ENCODE measurements at places on chromosomes 2 and 18.

GRCh38 chr2:241379481-241380480 lies 23.7 kb downstream of the FARP2 start:
- DNase-seq, result peak; percentile 86

DNA sequence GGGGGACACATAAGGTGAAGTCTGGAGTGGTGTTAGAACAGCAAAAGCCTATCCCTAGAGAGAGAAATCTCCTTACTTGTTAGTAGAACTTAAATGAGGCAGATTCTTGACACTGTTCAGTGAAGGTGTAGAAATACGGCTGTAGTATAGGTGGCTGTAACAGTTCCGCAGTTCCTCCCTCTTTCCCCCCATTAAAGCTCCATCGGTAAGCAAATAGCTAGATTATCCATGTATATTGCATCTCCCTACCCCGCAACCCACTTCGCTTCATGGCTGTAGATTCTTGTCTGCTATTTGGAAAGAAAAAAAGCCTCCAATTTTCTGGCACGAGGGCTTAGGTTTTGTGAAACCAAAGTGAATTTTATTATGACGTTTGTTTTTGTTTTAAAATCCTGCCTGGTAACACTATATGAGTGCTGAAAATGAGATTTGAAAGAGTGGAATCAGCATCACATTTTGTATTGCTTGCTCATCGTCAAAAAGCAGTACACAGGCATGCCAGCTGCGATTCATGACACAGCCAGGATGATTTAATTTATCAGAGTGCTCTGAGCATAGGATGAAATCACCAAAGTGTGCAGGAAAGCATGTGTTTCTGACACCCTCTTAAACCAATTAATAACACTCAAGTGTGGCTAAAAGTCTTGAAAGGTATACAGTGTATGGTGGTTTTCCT lies 1.4 kb downstream of the FAM171B start:
- no peak for DNase-seq

DNA sequence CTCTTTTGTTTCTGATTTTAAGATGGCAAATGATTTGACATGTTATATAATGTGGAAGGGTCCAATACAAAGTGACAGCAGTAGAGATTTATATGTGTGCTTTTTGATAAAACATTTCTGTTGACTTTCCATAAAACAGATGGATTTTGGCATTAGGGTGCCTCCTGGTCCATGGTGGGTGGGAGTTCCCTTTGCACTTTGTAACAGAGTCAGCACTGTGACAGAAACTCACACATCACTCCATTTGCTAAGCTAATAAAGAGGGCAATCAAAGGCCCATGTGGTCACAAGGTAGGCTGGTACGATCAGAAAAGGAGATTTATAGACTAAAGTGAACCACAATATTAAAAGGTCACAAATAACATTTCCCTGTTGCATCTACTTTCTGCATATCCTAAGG lies 93.3 kb upstream of the NT5C1B start:
- DNase-seq, result no peak

- DNase-seq, result no peak
Measured at GRCh38 chr2:176514276-176514675, 245.0 kb downstream of the MTX2 start.

- DNase-seq, result no peak
Measured at GRCh38 chr2:114128263-114128662, 238.4 kb downstream of the ACTR3 start.

- no peak for DNase-seq
Measured at GRCh38 chr2:47096451-47096850, 58.7 kb downstream of the STPG4 start.

- no peak for DNase-seq
Measured at GRCh38 chr2:219028996-219029828, 12.1 kb downstream of the CFAP65 start.

GRCh38 chr2:170999654-171000053 lies 70.6 kb downstream of the GORASP2 start:
- no peak for DNase-seq

DNA sequence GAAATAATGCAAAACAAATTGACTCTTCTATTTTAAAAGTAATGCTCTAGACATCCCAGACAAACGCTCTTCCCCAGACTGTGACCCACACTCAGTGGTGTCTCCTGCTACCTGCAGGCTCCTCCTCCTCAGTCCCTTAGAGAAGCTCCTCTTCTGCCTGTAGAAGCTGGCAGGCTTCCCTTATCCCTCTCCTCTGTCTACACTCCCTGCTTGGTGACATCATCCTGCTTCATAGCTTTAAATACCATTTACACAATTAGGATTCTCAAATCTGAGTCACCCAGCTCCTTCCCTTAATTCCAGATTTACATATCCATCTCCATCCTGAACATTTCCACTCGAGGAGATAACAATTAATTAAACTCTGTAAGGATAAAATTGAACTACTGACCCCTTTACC lies 167.9 kb downstream of the FBXO15 start:
- DNase-seq, result peak; percentile 25

GRCh38 chr2:43791035-43791765 lies 17.4 kb downstream of the DYNC2LI1 start:
- no peak for DNase-seq

- peak; percentile 24 for DNase-seq
Measured at GRCh38 chr2:27622921-27623384, 5.9 kb downstream of the CCDC121 start.

- DNase-seq, result no peak
Measured at GRCh38 chr18:78899241-78899640, 80.4 kb upstream of the SALL3 start.

DNA sequence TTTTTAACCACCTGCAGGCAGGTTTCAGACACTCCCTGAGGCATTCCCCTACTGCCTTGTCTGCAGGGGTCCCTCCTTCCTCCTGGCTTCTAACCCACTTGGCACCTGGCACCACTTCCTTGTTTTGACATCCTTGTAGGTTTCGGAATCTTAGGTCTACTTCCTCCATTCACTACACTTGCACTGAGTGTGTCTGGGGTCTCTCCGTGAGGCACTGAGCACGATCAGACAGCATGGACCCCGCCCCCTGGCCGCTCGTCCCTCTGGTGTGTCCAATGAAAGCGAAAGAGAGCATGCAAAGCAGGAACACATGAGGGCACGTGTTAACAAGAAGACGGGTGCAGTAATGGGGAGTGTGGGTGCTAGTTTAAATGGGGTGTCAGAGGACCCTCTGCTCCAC lies 63.8 kb downstream of the HAUS1 start:
- DNase-seq, result no peak

- DNase-seq, result no peak
Measured at GRCh38 chr2:138682163-138682562, 98.0 kb downstream of the NXPH2 start.

DNA sequence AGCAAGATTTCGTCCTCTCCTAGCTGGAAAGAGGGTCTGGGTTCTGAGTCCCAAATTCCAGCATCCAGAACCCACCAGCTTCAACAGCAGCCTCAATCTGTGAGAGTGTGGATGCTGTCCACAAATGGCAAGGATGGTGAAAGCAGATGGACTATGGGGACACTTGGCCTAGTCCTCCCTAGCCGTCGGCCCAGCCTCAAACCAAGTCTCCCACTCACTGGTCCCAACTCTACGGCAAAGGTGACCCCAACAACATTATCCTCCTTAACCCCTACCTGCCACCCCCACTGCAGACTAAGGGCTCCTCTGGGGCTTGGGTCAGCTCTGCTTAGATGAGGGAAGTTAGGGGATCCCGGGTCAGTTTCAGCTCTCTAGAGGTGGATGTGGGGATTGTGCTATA lies 57.3 kb downstream of the TNS1 start:
- DNase-seq, result no peak

GRCh38 chr2:225276207-225276606 lies 123.3 kb upstream of the NYAP2 start:
- no peak for DNase-seq

GRCh38 chr2:98012561-98012991 lies 16.8 kb upstream of the TMEM131 start:
- DNase-seq, result no peak

- DNase-seq, result no peak
Measured at GRCh38 chr2:241559323-241560161, 997 bp downstream of the BOK start.

- DNase-seq, result no peak
Measured at GRCh38 chr2:103788389-103788788, 1026.6 kb downstream of the TMEM182 start.
